ENCODE measurements at places on chromosomes 2 and 18.

DNA sequence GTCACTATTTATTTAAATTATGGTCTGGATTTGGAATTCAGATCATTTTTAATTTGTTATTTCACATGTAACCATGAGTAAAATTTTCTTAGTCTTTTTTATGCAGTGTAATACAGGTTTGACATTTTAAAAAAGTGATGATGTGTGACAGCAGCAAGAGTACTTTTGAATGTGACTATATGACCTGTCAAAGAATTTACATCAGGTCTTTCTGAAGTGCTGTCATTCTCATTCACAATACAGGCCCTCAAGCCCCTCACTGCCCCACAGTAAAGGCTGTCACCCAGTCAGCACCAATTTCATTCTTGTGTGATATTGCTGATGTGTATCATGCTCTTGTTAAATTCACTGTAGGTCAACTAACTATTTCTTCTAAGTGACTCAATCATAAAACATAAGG, 364.2 kb downstream of the NUP35 start:
- no peak for DNase-seq

DNA sequence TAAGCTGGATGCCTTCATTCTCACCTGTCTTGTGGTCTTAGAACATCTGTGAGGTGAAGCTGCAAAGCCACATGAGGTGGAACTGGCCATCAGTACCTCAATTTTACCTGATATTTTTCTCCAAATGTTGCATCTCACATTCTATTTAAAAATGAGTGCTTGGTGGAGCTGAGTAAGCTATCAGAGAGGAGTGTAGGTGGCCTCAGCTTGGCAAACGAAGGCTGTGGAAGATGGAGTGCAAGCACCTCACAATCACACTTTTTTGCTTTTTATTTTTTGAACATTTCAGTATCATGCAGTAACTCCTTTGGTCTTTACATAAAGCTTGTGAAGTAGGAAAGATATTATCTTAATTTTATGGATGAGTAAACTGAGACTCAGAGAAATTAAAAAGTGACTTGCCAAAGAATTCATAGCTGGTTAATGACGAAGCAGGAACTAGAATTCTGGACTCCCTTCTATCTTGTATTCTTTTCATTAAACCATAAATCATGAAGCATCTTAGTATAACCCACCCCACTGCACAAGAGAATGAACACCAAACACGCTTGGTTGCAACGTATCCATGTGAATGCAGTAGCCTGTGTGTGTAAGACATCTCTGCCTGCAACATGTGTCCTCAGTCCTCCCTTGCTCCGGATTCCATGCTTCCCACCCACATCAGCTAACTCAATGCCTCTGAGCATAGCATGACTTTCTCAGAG, 27.2 kb downstream of the C2orf49 start:
- no peak for DNase-seq

DNA sequence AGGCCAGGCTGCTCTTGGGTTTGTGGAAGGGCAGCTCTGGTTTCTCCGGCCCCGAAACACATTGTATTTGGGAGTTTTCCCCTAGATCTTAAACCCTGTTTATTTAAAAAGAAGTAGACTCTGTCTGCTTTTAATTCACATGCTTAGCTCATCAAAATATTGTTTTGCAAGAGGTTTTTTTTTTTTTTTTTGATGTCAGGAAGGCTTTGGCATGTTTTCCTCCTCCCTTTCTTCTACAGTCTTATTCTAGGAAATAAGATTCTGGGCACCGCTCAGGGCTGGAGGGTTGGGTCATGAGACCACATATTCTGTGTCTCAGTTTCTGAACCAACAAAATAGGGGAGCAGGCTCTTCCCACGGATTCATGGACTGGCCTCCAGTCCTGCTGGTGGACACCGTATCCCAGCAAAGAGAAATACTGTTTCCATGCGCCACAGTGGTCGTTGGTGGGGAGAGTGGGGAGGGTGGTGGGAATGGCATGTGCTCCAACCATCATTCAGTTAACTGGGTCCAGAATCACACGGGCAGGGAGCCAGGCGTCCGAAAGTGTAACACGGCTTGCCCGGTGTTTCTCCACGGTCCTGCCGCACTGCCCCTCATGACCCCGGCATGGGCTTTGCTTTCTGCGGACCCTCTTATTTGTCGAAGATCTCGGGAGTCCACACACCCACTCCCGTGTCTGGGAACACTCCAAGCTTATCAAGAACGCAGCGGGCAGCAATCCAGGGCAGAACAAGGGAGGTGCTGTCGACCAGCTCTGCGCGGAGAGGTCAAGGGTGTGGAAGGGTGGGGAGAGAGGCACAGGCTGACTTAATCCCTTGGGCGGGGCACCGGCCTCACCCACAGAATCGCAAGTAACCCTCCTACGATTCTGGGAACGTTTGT, 176.7 kb downstream of the GLI2 start:
- no peak for DNase-seq

DNA sequence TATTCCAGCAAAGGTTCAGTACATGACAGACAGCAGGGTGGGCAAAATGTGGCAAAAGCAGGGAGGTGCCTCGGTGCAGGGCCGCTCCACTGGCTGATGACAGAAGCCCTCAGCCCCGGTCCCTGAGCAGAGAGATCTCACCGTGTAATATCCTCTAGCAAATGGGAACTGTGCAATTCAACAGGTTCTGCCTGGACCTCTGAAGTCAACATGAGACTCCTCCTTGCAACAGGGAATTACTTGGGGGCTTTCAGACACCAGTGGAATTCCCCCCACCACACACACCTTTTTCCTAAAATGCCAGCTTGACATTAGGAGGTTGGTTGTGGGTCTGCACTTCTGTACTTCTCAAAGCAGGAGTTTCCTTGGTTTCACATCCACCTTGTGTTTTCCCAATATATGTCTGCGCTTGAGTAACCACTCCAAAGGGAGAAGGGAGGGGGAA, 50.8 kb downstream of the SPRED2 start:
- DNase-seq: no peak

DNA sequence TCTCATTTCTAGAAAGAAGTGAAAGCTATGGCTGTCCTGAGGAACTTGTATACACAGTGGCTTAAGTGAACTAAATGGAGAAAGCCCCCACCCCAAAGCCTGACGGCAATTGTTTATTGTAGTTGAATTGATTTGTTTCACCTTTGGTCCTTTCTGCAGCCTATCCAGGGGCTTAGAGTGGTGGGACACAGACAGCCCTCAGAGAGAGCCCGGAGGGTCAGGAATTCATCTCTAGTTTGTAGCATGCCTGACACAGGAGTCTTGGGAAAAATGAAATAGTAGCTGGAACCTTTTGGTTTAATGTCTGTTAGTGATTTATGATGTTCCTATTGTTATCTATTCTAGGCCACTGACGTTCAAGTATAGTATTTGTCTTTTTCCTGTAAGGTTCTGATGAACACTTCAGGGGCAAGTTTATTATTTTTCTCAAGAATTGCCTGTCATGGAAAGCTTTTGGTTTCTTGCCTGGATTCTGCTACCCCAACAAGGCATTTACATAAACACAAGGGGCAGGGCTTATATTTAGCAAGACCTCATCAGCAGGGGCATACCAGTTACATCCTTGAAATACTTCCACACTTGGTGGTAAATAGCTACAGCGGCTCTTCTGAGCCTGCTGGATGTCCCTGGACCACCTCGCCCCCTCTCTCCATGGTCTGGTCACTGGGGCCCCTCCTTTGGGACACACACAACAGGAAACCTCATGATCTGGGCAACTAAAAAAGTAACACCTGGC, 44.4 kb downstream of the KCNE4 start:
- DNase-seq: no peak

DNA sequence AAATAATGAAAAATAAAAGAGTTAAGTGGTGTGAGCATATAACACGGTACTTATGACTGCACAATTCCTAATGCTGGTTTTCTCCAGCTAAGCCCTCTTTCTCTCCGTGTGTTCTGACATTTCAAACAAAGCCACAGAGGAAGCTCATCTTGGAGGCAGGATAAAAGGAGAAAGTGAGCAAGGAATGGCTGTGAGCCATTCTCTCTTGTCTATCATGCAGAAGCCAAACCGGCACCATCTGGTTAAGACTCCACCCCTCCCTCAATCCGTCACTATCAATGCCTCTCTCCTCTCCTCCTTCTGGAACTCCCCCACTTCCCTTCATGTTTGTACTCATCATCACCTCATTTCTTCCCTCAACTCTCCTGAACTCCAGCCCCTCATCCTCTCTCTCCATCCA, 210.4 kb downstream of the TMEM163 start:
- no peak for DNase-seq

DNA sequence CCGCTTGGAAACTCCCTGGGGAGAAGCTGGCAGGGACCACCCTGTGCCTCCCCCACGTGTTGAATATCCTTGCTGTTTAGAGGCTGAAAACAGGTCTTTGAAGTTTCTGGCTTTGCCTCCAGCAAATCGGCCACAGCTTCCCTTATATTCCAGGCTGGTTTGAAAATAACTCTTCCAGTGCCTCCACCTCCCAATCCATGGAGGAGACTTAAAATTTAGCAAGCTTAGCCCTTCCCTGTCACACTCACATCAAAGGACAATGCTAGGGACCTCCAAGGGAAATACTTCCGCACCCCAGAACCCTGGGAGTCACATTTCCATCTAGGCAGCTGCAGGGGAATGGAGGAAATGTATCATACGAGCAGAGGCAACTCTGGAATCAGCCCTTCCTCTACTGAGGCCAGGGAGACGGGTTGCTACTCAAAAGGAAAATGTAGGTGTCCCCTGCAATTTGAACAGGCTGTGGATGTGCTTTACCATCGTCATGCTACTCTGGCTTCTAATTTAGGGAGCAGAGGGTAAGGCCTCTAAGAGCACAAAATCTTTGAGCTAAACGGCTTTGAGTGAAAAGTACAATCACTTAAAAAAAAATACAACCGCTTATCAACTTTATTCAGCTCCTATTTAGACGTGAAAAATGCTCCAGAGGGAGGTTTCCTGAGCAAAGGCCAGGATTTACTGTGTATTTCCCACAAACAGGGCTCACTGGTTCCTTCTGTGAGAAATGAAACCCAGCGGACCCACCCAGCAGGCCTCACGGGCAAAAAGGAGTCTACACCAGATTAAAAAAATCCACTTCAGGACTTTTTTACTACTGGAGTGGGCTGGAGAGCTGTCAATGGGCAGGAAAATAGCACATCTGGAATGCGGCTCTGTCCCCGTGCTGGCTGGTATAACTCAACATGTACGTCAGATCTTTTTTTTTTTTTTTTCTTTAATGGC, 49.4 kb upstream of the PKDCC start:
- DNase-seq: no peak

DNA sequence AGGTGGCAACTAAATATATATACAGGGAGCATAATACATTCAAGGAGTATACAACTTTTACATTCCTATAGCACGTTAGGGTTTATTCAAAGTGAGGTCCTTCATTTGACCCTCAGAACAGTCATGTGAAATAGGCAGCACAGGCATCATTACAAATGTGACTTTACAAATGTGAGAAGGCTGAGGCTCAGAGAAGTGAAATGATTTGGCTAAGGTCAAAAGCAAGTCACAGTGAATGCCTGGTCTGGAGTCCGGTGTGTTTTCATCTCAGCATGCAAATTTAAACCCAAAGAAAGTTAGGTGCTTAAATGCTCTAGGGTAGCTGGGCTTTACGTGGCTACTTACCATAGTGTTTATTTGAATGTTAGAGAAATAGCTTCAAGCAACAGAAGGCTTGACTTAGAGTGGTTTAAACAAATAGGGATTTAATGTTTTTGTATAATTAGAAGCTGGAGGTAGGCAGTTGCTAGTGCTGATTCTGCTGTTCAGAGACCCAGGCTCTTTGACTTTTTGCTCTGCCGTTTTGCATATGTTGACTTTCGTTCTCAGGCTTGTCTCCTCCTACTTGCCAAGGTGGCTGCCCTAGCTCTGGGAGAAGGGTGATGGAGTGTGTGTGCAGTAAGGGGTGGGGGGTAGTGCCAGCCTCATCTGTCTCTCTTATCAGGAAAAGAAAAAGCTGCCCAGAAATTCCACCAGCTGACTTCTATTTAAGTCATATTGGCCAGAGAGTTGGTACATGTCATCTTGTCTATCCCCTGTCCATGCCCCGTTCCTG, 89.2 kb downstream of the PLCL1 start:
- no peak for DNase-seq

DNA sequence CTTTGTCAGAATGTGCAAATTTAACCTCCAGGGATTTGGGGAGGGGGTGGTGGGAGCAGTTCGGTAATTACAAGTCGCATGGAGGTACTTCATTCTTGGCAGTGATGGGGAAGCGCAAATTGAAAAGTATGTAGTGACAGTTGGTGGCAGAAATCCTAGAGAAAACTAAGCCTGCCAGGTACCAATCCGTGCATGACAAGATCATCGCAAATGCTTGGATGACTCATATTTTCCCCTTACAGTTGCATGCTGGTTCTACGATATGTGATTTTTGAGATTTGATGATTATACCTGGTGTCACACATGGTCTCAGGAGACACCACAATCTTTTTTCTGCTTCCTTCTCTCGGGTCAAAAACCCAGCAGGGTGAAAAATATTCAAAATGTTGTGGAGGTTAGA, 479.7 kb upstream of the ID2 start:
- no peak for DNase-seq

- DNase-seq: no peak
Measured at GRCh38 chr18:66124394-66124793, 373.6 kb downstream of the CDH7 start.

GRCh38 chr2:220847006-220847405, 725.1 kb downstream of the EPHA4 start:
- no peak for DNase-seq

DNA sequence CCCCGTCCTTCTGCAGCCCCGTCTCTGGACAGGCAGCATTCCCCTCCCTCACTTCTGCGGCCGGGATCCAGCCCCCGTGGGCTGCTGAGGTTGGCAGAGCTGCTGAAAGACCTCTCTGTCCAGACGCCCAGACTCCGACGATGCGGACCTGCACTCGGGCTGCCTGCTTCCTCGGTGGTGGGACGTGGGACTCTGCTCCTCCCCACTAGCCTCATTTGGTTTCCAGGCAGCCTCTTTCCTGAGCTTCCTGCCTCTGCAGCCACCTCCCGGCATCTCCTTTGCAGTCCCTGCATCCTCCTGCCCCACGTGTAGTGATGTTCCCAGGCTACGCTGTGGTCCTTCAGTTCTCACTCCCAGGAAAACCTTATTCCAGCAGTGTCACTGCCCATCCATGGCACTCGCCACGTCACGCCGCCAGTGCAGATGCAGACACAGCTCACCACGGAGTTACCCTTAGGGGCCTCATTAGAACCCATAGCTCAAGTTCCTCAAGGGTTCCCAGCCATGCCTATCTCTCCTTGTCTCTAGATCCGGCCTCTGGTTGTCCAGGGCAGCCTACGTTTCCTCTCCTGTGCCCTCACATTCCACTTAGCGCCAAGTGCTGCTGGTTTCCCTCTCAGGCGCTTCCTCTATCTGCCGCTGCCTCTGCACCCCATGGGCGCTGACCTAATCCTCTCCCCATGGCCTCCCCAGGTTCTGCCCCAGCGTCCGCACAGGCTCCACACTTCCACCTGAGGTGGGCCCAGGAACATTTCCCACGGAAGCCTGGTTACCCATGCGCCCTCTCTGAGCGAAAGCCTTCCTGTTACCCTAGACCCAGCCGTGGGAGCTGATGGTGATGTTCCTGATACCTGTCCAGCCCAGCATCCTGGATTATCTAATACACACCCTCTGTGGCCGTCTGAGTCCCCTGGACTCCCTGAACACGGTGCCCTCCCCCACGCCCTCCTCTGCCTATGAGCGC, 318.3 kb upstream of the MYT1L start:
- DNase-seq: no peak
